ENCODE measurements at places on chromosomes 2 and 18.

DNA sequence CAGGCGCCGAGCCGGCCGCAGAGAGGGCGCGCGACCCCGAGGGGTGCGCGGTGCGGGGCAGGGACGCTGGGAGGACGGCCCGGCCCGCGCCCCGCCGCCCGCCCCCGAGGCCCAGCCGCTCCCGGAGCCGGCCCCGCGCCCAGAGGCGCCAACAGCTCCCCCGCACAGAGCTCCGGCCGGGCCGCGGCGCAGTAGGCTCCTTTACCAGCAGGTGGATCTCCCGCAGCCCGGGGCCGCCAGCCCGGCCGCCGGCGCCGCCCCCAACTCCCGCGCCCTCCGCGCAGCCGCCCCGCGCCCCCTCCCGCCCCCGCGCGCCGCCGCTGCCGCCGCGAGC, 258 bp downstream of the MGAT4A start:
- DNase-seq, result no peak

GRCh38 chr2:231334179-231334930, 61.2 kb upstream of the B3GNT7 start:
- DNase-seq, result no peak

DNA sequence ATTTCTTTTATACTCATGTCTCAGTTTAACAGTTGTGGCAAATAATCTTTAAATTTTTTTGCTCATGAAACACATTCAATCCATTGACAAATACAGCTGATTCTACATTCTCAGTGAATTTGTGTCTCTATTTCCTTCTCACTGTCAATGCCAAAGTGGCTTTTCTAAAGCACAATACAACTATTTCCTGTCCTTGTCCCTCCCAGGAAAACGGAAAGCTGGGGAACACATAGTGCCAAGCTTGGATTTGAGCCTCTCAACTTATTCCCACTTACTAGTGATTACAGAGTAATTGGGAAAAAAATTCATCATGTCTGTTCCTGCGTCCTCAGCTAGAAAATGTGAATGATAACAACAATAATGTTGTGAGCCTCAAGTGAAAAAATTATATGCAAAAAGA, 899.7 kb upstream of the CDH2 start:
- no peak for DNase-seq

- DNase-seq, result no peak
These were observed 806.7 kb downstream of the NRXN1 start for GRCh38 chr2:50225021-50225928.

GRCh38 chr2:162044586-162044985, 29.4 kb downstream of the DPP4 start:
- DNase-seq, result no peak

DNA sequence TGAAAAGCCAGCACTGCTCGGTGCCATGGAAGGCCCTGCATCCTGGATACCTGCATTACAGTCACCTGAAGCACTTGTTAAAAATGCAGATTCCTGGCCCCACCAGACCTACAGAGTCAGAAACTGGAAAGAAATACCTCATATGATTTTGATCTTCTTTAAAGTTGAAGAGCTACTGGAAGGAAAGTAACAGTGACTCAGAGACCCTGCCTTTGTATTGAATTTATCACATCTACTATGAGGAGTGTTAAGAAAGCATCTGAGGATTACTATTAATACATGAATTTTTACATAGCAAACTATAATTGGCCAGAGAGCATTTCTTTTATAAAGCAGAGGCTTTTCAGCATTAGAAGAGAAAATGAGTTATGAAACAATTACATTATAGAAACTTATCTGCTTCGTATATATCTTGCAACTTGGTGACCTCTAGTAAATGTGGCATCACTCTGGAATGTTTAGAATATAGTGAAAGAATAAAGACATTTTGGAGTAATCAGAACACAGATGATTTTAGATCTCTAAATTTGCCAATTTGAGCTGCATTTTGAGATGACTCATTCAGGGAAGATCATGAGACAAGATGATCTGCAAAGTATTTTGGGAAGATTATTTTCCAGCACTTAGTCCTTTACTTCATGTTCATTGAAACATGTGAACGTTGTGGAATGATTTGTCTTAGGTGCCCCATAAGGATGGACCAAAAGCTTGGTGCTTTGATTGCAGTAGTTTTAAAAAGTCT, 12.2 kb downstream of the PTPRM start:
- no peak for DNase-seq

GRCh38 chr2:227661827-227662226, 4.8 kb upstream of the SCYGR5 start:
- DNase-seq, result no peak

GRCh38 chr2:129812071-129812470, 167.4 kb upstream of the RAB6C start:
- no peak for DNase-seq

DNA sequence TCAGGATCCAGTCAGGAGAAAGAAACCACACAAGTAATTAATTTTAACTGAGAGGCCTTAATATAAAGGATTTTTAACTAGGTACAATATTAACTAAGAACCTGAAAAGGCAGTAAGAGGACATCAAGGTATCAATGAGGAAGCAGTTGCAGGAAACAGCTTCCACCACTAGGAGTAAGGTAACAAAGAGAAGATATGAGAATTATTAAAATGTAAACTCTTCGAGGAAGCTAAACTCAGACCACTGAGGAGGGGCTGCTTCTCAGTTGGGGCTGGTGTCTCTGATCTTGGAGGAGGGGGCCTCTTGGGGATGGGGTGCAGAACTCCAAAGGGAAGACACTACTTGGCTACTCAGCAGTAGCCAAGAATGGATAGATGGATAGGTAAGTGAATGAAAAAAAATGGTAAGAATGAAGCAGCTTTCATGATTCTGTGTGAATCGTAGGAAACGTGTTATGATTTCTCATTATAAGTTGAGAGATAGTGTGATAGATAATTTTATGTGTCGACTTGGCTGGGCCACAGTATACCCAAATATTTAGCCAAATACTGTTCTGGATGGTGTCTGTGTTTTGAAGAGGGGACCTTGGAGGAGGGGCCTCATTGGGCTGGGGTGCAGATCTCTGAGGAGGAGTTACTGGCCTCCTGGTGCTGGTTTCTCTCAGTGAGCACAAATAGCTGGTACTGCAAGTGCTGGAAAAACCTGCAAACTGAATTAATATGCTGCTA, 547.7 kb upstream of the LRRTM1 start:
- DNase-seq, result no peak

DNA sequence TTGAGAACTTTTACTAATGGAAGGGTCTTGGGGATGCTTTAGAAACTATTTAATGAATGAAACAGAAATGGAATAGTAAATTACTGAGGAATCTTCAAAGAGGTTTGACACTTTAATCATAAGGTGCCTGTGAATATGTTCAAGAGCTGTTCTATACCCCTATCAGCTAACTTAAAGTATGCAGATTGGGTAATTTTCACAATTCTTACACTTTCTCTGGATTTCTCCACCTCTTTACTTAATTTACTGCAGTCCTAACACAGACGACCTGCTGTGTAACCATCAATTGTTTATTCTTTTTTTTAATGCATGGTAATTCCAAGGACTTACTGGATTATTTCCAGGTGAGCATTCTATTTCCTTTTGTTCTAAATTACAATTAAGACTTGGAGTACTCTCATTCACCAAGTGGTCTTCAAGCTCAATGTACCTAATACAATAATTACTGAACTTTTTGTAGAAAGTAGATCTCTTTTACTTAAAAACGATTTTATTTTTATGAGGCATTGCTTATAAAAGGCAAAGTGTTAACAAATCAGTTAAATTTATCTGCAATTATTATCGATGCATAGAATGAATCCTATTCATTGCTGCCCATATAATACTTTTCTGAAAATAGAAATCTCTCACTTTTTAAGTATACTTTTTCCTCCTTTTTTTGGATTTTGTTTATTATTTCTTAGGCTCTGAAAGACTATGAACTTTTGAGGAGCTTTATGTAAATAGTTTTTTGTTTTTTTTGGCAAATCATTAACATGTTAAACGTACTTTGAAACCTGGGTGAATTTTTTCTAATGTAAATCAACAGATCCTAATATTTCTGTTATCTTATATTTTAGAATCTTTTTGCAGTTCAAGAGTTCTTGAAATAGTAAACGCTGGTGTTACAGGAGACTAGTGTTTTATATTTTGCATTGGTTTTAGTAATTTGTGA, 5.5 kb downstream of the VSNL1 start:
- DNase-seq, result no peak

GRCh38 chr18:33951031-33951430, 273.7 kb downstream of the NOL4 start:
- no peak for DNase-seq

DNA sequence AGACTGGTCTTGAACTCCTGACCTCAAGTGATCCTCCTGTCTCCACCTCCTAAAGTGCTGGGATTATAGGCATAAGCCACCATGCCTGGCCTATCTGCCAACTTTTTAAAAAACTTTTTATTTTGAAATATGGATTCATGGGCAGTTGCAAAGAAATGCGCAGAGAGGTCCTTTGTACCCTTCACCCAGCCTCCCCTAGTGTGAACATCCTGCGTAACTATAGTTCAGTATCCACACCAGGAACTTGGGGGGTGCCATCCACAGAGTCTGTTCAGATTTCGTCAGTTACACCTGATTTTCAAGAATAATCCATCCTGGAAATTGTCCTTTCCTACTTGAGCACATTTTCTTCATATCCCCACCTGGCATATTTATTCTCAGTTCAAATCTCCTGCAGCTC, 33.0 kb downstream of the EFR3B start:
- DNase-seq, result no peak

- DNase-seq, result no peak
These were observed 40.6 kb upstream of the ANXA4 start for GRCh38 chr2:69701100-69701945.

GRCh38 chr2:157194097-157194688, 63.3 kb upstream of the GALNT5 start:
- no peak for DNase-seq

DNA sequence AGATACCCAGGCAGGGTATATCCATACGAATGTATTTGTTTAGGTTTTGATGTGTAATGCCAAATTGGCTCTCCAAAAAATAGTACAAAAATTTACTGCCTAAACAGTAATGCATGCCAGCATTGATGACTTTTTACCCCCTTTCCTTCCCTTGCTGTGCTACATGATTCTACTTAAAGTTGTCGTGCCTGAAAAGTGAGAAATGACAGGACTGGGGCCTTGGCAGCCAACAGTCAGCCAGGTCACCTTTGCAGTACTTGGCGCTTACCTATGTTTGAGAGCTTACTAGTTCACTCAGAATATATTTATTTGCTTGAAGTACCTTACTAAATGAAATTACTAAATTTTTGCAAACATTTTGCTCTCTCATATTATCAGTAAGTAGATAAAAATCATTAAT, 1329.1 kb downstream of the DPP10 start:
- DNase-seq, result no peak

- no peak for DNase-seq
These were observed 74.8 kb downstream of the DYSF start for GRCh38 chr2:71528131-71528591.

DNA sequence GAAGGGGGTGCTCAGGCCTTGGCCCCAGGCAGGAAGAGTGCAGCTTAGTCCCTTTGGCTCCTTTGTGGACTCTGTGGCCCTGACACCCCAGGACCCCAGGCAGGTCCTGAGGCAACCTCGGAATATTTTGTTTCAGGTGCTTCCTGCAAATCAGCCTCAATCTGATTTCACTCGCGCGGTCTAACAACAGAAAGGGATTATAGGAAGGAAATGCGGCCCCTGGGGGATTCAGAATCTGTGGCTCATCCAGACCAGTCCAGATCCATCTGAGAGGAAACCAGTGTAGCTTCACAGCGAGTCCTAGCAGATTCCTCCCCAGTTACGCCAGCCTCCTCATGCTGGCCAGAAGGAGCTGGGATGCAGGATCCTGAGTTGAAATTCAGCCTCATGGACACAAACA, 59.5 kb upstream of the YWHAQ start:
- no peak for DNase-seq

- no peak for DNase-seq
These were observed 11.2 kb upstream of the BOD1L2 start for GRCh38 chr18:57135699-57136098.

- no peak for DNase-seq
These were observed 68.2 kb upstream of the STON1 start for GRCh38 chr2:48461721-48462120.

GRCh38 chr2:44715671-44716081, 225.8 kb upstream of the SIX3 start:
- DNase-seq, result no peak

GRCh38 chr2:213152065-213152794, 818 bp upstream of the IKZF2 start:
- DNase-seq, result no peak

- DNase-seq, result no peak
These were observed 3.8 kb upstream of the ATP8B1 start for GRCh38 chr18:57806978-57807285.

- no peak for DNase-seq
These were observed 30.8 kb upstream of the AAK1 start for GRCh38 chr2:69674316-69674670.

GRCh38 chr2:240457223-240458043, 22.0 kb downstream of the GPC1 start:
- no peak for DNase-seq

DNA sequence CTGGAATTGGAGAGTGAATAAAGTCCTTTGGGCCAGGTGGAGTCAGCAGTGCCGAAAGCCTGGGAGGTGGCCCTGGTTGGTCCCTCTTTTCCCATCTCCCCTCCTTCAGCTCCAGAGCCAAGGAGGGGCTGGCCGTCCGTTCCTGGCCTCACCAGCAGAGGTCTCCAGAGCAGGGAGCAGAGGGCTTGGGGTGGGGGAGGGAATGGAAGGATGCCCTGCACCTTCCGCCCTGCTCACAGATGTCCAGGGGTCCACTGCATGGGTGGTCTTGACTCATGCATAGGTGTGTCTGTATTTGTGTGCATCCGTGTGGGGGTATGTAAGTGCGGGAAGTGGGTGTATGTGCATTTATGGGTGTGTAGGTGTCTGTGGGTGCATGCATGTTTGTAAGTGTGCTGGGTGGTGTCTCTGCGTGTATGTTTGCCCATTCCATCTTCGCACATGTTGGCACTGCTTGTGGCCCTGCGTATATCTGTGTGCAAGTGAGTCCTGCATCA, 201.8 kb downstream of the ZFP36L2 start:
- peak; percentile 46 for DNase-seq

DNA sequence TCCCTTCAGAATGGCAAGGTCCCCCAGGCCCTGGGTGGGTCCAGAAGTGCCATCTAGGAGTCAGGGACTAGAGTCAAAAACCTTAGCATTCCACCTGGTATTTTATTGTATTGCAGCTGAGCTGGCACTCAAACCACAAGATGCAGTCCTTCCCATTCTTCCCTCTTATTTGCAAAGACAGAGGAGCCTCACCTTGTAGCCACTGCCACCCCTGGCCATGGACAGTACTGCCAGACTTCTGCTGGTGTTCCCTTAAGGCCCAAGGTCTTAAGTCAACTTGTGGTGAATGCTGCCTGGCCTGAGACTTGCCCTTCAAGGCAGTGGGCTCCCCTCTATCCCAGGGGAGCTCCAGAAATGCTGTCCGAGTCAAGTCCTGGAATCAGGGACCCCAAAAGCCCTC, 6.9 kb downstream of the UGT1A10 start:
- no peak for DNase-seq

- DNase-seq, result no peak
These were observed 71.0 kb downstream of the TMEM182 start for GRCh38 chr2:102832789-102833188.

Measured in activated T-cell treated with anti-CD3 and anti-CD28 coated beads, Interleukin-2, amount 50 U/mL, for 1 hour (primary cell).